ENCODE measurements at places on chromosomes 1 and 21.

GRCh38 chr1:42674214-42674613, 8.0 kb upstream of the YBX1 start:
- DNase-seq, result no peak

DNA sequence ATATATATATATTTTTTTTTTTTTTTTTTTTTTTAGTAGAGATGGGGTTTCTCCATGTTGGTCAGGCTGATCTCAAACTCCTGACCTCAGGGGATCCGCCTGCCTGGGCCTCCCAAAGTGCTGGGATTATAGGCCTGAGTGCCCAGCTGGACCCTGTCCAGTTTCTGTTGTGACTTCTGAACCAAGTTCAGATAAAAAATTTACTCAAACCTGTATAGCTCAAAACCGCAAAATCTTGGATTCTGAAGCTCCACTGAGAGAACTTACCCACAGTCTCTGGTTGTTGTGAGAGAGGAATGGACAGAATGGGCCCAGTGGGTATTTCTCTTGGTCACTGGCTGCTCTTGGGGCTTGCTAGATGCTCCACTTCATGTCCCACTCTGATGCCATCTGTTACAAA, 76.4 kb downstream of the HS2ST1 start:
- no peak for DNase-seq

DNA sequence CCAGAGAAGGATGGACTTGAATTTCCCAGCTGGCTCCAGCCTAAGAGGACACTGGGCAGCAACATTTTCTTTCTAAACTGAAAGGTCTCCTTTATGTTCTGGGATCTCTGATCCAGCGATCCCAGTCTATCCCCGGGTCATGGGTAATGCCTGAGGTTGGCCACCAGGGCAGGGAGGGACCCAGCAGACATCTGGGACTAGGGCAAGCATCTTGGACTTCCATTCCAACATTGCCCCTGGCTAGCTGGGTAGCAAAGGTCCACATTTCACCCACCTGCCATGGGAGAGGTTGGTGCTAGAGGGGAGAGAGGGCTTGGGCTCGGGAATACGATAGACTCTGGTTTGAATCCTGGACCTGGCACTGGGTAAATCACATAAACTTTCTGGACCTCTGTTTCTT, 84.6 kb downstream of the LRRN2 start:
- DNase-seq, result no peak

- no peak for DNase-seq
Observed at GRCh38 chr1:208058756-208059155, 147.8 kb upstream of the CD34 start.

Measured in CD4-positive, alpha-beta T cell treated with Interleukin-2 at 100 ng/mL for 4 hours (primary cell).